NCI-H187 treated with DMSO at 0.1 percent for 48 hours (cell line): ENCODE measurements at places on chromosomes 12 and 14.

- DNase-seq: no peak
Observed at GRCh38 chr14:69316449-69317101, 56.6 kb downstream of the GALNT16 start.

- DNase-seq: no peak
Observed at GRCh38 chr12:94879542-94879941, 124.0 kb downstream of the NDUFA12 start.

DNA sequence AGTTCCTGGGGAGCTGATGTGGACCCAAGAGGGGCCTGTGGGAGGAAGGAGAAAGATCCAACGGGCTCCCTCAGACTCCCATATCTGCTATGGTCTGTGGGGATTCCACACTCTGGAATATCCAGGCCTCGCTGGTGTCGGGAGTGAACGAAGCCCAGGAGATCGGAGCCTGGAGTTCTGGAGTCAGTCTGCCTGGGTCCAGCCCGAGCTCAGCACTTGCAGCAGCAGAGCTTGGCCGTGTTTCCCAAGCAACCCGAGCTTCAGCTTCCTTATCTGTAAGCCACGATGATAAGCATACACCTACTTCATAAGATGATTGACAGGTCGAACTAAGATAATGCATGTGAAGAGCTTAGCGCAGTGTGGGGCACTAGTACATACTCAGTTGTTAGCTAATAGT is 10.1 kb downstream of the LTBP2 start:
- no peak for DNase-seq

GRCh38 chr12:65463082-65463481 is 184.6 kb downstream of the MSRB3 start:
- no peak for DNase-seq

DNA sequence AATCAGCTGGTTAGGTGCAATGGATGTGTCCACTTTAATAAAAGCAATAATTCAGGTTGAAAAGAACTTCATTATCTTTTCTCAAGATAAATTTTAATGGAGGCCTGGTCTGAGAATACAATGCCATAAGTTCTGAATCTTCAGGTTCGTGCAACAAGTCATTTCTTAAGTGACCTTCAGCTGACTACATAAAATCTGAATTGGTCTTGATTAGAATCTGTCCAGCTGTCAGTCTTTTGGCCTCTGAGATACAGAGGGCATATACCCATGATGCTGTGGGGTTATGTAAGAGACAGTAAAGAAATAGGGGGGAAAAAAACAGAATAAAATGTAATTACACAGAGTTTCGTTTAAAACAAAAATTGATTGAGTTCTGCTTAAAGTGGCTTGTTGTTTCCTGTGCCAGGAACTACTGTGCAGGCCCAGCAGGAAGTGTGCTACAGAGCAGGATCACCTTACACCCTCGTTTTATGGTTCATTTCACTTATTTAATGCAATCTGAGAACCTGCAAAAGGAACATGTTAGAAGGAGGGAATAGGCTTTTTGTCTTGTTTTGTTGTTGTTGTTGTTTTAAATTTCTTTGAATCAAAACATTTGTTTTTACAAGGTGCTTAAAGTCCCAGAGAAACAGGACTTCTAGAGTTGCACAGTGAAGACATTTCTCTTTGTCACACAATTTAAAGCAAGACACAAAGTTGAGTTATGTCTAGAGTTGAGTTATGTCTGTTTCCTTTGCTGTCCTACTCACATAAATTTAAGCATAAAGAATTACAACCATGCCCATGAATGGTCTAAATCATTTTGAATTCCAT is 64.2 kb downstream of the LGR5 start:
- peak; percentile 35 for DNase-seq

DNA sequence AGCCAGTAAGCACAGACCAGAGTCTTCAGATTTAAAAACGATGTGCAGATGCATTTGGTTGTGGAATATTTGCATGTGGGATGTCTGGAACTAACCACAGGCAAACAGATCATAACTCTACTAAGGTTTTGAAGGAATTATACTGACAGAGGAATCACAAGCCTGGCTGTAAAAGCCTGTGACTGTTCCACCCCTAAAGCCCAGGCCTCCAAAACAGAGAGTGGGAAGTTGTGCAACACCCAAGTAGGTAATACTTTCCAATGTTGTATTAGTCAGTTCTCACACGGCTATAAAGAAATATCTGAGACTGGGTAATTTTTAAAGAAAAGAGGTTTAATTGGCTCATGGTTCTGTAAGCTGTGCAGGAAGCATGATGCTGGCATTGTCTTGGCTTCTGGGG is 68.1 kb upstream of the DCD start:
- no peak for DNase-seq

DNA sequence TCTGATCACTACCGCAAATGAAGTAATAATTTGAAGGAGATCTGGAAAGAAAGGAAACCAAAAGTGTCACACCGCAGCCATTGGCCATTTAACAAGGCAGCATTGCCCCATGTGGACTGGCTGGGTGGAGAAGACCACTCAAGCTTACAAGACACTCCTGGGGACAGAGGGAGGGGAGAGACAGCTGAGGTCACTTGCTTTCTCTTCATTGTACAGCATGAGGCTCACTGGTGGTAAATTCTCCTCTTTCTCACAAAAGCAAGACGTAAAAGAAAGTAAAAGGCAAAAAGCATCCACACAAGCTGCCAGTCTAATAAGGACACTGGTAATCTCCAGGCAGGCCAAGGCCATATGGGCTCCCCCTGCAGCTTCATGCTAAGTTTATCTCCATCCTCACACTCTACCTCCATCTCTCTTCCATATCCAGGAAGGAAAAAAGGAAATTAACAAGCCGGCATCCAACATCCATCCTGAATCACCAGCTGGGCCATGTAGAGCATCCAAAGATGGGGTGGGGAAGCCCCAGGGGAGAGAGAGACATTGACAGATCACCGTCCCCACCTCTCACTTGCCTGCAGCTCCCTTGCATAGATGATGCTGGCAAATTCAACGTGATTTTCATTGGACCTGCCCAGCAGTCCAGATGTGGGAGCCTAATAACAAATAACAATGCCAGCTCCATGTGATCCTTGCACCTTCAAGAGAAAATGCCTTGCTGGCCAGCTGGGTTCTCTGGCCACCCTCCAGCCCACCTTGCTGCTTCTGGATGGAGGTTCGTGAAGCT is 100.6 kb downstream of the DPF3 start:
- DNase-seq: no peak

- no peak for DNase-seq
Observed at GRCh38 chr14:74569387-74569786, 42.6 kb downstream of the LTBP2 start.

GRCh38 chr14:53711205-53711604 is 245.4 kb downstream of the BMP4 start:
- DNase-seq: no peak

DNA sequence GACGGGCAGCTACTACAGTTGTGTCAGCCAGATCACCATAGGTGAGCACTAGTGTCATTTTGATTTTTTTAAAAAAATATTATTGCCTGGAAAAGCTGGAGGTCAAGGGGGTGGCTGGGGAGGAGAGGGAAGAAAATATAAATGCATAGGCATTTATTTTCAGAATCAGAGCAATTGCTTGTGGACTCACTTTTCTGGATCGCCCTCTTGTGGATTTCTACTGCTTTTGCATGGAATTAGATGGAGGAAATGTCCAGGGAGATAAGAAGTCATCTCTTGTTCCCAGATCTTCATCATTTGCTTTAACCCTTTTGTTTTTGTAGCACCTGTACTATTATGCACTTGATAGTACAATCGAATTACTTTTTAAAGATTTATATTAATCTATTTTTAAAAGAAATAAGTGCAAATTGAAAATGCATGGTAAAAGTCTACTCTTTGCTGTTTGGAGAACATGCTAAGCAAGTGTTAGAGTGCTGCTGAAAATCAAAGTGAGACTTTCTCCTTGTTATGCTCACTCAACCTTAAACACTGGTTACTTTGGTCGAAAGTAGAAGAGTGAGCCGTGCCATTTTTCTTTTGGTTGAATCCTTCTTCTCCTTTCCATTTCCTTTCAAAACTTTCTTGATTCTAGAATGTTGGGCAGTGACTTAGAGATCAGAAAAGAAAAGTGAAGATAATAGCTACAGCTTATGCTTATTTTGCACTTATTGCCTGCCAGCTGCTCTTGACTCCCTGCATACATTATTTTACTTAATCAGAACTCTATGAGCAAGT is 60.6 kb upstream of the ANO4 start:
- peak; percentile 26 for DNase-seq

DNA sequence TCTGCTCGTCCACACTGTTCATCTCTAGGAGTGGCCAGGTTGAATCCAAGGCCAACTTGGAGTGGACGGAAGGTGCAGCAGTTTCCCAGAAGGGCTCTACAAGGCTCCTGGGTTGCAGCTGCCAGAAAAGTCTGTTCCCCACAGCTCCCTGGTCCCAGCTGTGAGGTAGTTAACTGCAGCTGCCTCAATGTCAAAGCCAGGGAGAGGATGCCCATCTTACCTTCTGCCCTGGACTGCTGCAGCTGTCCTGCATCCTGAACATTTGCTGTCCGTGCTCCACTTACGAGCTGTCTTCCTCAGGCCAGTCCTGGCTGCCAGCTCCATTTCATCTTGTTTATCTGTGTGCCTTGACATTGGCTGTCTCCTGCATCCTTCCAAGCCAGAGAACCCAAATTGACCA is 227.3 kb downstream of the SLC41A2 start:
- DNase-seq: no peak

GRCh38 chr14:68730348-68730747 is 62.5 kb downstream of the ZFP36L1 start:
- no peak for DNase-seq

DNA sequence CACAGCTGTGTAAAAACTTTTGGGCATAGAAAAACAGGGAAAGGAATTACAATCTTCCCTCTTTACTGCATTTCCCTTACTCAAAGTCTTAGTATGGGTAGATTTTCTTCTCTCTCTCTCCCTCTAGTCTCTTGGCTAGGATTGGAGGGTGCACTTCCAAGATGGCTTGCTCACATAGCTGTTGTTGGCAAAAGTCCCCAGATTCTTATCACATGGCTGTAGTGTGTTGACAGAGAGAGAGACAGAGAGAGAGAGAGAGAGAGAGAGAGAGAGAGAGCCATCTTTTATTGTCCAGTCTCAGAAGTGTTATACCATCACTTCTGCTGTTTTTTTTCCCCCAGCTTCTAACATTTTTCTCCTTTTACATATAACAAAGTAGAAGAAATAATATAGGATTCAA is 6.3 kb upstream of the OR4E2 start:
- DNase-seq: no peak

GRCh38 chr12:52691841-52692150 is 11.5 kb downstream of the KRT77 start:
- DNase-seq: no peak

GRCh38 chr12:5227708-5228373 is 184.2 kb downstream of the KCNA5 start:
- DNase-seq: no peak

GRCh38 chr12:71857657-71858056 is 18.1 kb downstream of the TBC1D15 start:
- DNase-seq: no peak

DNA sequence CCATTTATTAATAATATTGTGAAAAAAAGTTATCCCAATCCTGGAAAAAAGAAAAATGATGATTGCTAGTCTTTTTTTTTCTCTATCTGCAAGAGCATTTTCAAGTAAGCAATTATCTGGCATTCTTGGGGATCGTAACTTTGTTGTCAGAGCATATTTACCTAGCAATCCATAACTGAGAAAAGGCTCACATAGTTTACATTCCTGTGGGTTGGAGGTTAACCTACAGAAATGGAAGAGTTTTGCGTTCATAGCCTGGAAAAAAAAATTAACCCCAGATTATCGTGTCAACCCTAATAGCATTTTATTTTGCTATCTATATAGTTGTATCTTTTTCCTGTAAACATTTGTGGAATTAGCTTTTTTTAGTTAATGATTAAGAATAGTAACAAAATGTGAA is 292.3 kb downstream of the DAD1 start:
- DNase-seq: no peak

- no peak for DNase-seq
Observed at GRCh38 chr12:116216022-116216756, 61.3 kb downstream of the MED13L start.

GRCh38 chr12:95538656-95539055 is 12.6 kb downstream of the USP44 start:
- DNase-seq: no peak

DNA sequence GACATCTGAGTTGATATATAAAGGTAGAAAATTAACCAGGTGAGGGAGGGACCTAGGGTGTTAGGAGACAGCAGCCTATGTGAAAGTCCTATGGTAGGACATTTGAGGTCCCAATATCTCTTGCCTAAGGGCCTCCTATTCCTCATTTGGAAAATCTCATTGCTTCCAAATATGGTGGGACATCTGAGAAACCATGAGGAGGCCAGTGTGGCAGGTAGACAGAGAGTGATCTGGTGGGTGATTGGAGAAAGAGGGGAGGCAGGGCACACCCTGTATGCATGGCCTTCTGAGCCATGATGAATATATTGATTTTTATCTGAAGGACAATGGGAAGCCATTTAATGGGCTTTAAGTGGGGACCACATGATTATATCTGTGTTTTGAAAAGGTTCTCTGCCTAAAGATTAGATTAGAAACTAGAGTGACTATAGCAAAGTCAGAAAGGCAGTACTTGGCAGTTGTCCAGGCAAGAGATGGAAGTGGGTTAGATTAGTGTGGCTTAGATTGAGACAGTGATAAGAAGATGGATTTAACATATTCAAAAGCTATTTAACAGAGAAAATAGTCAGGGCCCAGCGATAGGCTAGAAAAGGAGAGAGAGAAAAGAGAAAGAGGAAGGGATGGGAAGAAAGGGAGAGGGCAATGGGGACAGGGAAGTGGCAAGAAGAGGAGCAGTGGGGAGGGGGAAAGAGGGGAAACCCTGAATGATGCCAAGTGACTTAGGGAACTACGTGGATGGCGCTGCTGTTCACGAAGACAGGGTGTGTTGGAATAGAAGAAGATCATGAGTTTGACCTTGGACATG is 237.2 kb upstream of the SRRM4 start:
- peak; percentile 35 for DNase-seq

DNA sequence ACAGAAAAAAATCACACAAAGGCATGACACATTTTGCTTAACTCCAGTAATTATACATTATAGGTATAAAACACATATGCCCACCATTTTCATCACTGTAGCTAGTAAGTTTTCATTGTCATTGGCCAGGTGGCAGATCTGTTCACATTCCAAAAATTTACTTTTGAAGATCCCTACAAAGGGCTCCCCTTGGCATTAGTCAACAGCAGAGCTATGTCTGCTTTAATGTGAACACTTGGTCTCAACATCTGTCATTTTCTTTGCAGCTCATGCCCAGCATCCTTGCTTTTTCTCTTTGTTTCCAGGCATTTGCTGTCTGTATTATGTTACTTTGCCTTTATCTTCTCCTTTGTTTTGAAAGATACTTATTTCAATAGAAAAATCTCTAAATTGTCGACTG is 519.1 kb upstream of the FOXG1 start:
- no peak for DNase-seq

GRCh38 chr14:99479906-99480869 is at the start of gene SETD3:
SETD3 (minus strand) TSS chr14:99480859; CDS start chr14:99465805, 15,054 bp downstream.
- no peak for DNase-seq

- DNase-seq: no peak
Observed at GRCh38 chr14:90263748-90264449, 7.5 kb downstream of the PSMC1 start.

GRCh38 chr12:6612247-6612646 is 5.1 kb upstream of the CHD4 start:
- no peak for DNase-seq

GRCh38 chr12:44159216-44159615 is 323.3 kb downstream of the TMEM117 start:
- no peak for DNase-seq

GRCh38 chr14:103558071-103558882 is 4.2 kb downstream of the BAG5 start:
- DNase-seq: peak; percentile 73
